Stimulated activated CD8-positive, alpha-beta memory T cell treated with anti-CD3 and anti-CD28 coated beads, Interleukin-7, amount 100 ng/mL, for 1 hour (primary cell): ENCODE measurements at places on chromosomes 1 and 21.
A peak's percentile ranks its signal among the peaks of the same experiment; 100 is the strongest.

DNA sequence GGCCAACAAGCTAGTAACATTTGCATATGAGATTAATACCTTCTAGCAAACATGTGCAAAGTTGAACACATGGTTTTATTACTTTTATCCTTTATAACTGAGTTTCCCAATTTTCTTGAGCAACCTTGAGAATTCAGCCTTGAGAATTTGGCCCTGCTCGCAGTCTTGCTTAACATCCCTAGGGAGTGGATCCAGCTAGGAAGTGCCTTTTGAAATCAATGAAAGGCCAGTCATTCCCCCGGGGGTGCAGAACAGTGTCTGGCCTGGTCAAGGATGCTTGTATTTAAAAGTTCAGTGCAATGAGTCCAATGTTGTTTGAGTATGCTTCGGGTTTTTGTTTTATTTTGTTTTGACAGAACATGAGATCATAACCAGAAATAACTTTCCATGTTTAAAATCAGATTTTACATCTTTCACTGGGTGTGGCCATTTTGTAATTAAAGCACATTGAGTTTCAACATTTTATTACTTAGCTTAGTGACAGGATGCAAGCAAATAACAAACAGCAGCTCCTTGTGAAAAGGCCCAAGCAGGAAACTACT lies 16.7 kb downstream of the PALMD start:
- DNase-seq = no peak

DNA sequence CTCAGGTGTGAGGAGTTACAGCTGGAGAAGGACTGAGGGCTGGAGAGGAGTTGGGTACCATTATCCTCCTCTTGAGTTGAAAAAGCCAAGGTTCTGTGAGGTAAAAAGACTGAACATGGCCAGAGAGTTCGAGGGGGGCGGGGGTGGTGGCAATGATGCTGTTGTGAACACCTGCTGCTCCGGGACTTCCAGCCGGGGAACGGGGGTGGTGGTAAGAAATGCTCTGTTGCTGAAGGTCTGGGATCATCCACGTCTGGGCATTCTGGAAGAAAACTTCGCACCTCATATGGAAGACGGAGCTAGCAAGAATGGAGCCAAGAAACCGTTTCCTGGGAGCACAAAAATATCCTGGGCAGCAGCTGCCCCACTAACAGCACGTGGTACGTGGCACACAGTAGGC lies 20.1 kb upstream of the ALPL start:
- DNase-seq = no peak

DNA sequence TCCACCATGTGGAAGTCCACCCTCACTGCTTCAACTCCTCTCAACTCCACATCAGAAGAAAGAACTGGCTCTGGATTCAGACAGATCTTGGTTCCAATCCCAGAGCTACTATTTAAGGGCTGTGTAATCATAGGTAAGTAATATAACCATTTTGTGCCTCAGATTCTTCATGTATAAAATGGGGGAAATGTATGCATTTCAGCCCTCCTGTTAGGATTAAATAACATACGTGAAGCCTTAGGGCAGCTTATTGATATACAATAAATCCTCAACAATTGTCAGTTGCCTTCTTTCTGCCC lies 23.3 kb downstream of the OTUD7B start:
- DNase-seq = no peak

DNA sequence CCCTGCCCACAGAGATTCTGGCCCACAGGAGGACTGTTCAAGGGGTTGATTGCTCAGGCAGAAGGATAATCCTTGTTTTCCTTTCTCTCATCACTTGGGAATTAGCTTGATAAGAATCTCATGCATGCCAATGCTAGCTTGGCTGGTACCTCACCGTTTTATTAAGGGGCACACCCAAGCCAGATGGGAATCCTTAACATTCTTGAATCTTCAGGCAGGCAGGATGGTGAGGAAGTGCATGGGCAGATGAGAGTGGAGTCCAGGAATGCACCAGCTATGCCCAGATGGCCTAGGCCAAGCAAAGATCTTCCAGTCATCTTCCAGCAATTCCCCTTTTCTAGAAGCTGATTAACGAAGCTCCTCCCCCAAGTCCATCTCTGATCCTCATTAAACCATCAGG lies 4.1 kb upstream of the LCE7A start:
- no peak for DNase-seq

- no peak for DNase-seq
These were observed 9.4 kb upstream of the POU3F1 start for GRCh38 chr1:38055965-38056364.

DNA sequence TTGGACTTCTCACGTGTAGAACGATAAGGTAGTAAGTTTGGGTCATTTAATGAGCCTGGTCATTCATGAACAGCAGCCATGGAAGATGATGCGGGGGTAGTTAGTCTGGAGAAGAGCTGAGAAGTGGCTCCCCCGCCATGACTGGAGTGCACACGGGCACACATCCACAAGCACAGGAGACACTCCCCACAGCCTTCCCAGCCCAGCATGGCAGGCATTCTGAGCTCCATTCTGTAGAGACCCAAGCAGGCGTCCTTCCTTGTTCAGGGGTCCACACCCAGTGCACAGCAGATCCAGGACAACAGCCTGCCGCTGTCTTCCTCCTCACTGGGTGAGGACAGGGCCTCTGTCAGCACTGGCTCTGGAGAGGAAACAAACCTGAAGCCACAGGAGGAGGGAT lies 57.0 kb downstream of the SCCPDH start:
- DNase-seq = no peak

DNA sequence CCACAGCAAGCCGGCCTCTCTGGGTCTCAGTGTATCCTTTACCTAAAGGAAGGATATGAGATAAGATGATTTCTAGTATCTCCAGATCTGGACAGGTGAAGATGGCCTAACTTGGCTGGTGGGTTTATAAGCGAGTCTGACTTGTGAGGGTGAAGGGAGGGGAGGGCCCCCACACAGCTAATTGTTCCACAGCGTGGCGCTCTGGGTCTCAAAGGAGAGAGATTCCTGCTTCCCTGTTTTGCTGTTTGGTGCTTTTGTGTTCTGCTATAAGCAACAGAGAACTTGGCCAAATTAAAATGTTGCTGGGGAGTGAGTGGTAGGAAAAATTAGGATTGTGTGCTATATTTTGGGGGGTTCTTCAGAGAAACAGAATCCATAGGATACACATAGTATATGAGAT lies 28.9 kb upstream of the NLRP3 start:
- DNase-seq = no peak

DNA sequence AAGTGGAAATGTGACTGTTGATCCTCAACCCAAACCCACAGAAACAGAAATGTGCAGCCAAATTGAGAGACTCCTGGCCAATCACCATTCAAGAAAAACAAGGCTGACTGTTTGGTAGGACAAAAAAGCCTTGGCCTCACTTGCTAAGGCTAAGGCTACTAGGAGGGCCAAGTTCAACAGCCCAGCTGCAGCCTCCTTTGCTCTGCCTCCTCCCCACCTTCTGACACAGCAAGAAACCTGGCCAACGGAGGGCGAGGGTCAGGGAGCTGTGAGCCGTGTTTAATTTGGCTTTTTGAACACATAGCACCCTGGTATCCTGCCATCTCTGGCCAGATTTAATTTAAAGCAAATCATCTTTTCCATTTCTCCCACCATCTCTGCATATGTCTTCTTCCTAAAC lies 165.8 kb upstream of the RAB4A start:
- no peak for DNase-seq

DNA sequence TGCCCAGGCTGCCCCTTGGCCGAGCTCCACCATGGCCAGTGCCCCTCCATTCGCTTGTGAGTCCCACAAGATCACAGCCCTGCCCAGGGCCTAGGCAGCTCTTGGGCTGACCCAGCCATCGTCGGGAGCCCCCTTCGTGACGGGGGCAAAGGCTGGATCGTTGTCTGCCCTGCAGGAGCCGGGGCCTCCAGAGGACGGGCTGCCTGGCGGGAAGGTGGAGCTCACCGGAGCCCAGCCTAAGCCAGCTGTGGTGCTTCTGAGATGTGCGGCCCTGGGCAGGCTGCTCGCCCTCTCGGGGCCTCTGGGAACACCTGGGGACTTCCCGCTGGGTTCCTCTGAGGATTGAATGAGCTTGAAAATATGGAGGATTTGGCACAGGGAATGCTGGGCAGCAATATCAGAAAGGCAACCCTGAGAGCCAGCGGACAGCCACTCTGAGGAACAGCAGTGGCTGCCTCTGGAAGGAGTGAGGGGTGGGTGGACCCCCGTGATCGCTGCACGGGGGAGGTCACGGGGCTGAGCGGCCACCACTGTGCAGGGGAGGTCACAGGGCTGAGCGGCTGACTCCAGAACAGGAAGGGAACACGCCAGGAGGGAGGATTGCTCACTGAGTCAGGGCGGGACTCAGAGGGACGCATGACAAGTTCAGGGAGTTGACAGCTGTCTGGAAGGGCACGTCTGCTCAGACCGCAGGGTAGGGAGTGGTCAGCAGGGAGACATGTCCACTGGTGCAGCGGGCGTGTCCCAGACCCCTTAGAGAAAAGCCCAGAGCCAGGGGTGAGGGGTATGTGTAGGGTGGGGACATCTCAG lies 19.3 kb downstream of the TP73 start:
- no peak for DNase-seq

GRCh38 chr1:216621536-216621935 lies 101.7 kb downstream of the ESRRG start:
- no peak for DNase-seq

- no peak for DNase-seq
These were observed 1.7 kb downstream of the TFAP2E start for GRCh38 chr1:35574655-35575415.

- no peak for DNase-seq
These were observed 62.4 kb upstream of the POU2F1 start for GRCh38 chr1:167158111-167158812.

DNA sequence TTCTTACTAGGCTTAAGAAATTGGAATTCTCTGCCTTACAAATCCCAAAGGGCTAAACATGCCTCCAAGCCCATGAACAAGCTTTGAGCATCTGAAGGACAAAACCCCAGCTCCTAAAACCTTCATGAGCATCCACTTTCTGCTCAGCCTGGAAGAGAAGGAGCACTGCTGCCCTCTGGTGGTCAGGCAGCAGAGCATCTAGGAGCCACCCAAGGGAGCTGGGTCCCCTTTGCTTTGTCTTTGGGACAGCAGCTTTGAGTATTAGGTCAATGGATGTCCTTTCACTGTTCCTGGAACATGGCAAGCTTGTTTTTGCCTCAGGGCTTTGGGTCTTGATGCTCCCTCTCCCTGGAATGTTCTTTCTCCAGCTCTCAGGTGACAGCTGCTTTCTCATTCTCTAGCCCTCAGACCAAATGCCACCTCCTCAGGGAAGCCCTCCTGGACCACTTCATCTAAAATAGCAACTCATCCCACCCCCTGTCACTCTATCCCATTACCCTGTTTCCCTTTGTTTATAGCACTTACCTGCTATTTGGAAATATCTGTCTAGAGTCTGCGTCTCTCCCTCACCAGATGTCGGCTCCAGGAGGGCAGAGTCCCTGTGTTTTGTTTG lies 25.7 kb downstream of the RAB7B start:
- DNase-seq = peak; percentile 66

DNA sequence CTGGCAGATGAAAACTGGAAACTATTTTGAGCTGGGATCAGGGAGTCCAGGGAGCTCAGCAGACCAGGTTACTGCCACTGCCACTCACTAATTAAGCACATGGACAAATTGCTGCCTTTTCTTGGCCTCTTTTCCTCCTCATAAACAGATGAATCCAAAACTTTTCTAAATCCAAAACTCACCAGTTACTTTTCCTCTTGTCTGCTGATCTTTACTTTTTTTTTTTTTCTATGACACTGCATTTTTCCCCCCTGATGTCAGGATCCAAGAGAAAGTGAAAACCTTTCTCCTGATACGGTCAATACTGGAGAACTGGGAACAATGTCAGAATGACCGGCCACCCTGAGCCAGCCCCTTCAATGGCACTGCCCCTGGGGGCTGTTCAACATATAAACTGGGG lies 405.8 kb downstream of the DUSP10 start:
- no peak for DNase-seq

DNA sequence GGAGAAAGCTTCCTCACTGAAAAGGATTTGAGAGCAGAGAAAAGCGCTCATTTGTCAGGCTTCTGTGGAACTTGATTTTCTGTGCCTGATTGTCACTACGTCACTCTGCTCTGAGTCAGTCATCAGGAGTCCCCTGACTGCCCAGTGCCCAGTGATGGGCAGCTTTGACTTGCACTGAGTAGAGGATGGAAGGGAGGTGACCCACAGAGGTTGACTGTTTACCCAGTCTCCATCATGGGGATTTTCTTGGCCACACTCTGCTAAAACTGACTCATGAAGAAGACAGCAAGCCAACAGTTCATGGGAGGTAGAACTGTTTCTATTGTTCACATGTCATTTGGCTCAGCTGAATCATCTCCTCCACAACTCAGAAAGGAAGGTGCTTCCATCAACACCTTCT lies 82.1 kb upstream of the DUSP10 start:
- DNase-seq = no peak

- no peak for DNase-seq
These were observed 19.7 kb downstream of the STUM start for GRCh38 chr1:226568077-226568831.

GRCh38 chr1:7505771-7506453 lies 265.2 kb upstream of the VAMP3 start:
- no peak for DNase-seq

DNA sequence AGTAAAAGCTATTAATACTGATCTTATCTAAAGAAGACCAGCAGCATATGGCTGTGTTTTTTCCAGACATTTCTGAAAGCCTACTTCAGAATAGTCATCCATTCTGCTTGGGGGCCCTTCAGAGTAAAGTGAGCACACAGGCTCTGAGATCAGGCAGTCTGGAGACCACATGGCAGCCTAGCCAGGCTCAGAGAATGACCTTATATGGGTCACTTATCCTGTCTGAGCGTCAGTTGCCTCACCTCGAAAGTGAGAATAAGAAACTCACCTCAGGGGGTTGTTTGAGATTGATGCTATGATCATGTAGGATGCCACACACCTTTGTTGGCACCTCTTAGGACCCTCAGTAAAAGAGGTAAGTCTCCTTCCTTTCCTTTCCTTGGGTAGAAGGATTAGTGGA lies 270.4 kb downstream of the GRIK1 start:
- DNase-seq = no peak

DNA sequence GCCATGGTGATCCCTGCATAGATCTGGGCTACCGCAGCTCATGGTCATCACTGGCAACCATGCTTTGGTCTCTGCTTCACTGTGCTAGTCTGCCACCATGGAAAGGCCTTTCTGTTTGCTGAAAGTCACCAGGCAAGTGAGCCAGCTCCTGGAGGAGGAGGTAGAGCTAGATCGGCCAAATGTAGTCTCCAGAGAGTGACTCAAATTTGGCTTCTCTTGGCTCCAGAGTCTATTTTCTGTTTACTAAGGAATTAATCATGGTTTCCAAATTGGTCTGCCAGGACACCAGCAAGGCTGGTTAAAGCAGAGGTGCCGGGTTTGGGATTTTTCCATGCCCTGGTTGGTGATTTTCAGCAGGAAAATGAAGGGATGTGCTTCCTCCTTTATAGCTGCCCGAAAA lies 52.7 kb upstream of the IVNS1ABP start:
- DNase-seq = no peak

- no peak for DNase-seq
These were observed 4.7 kb downstream of the OR2B11 start for GRCh38 chr1:247453245-247453644.

DNA sequence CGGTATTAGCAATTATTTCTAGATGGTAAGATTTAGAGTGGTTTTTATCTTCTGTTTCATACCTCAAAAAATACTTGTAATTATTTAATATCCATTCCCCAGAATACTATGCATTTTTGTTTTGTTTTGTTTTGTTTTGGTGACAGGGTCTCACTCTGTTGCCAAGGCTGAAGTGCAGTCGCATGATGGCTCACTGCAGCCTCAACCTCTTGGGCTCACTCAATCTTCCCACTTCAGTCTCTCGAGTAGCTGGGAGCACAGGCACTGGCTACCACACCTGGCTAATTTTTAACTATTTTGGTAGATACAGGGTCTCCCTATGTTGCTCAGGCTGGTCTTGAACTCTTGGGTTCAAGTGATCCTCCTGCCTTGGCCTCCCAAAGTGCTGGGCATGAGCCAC lies 252.7 kb downstream of the AKT3 start:
- no peak for DNase-seq
